Muscle of back (tissue), 13 donors: ENCODE measurements at places on chromosomes 2 and 18.

- no peak for DNase-seq
Measured at GRCh38 chr2:146784602-146785001, 1060.2 kb upstream of the ACVR2A start.

- no peak for DNase-seq
Measured at GRCh38 chr2:226720948-226721347, 78.7 kb downstream of the IRS1 start.

- no peak for DNase-seq
Measured at GRCh38 chr18:8701546-8702118, 3.7 kb upstream of the MTCL1 start.

DNA sequence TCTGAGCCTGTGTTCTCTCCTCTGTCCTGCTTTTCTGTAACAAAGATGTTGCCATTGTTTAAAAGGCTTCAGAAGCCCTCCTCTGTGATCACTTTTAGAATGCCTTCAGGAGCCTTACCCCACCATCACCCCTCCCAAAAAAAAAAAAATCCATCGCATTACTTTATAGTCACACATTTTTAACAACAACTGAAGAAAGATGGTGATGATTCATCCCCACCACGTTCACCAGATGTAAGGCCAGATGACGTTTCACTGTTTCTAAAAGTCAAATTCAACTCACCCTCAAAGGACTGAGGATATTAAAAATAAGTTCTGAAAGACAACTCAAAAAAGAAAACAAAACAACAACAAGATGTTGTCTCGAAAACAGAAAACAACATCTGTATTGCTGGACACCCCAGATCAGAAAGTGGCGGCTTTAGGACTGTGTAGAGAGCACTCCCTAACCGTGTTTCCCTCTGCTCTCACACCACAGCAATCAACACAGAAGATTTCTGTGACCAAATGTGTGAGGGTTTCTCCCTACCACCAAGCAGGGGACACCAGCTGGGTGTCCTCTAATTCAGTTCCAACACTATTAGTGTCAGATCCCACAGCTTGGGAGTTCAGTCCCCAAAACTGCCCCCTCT, 61.9 kb upstream of the CREB1 start:
- peak; percentile 59 for DNase-seq

DNA sequence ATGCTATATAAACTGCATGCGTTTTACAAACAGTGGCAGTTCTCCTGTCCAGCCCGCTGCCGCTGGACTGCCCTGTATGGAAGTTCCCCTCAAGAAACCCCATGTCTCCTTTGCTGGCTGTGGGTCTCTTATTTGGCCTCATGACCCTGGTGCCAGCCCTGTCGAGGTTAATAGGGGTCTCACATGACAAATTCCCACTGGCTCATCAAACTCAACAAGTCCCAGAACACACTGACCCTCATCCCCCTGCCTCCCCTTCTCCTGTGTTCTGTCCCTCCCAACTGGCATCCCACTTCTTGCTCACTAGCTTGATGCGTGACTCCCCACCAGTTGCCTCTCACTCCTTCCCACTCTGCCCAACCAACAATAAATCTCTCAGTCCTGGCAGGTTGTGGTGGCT, 137.6 kb upstream of the HS6ST1 start:
- DNase-seq: no peak

- no peak for DNase-seq
Measured at GRCh38 chr2:224894356-224894755, 147.9 kb downstream of the DOCK10 start.

- no peak for DNase-seq
Measured at GRCh38 chr2:190554357-190555006, 20.0 kb upstream of the NEMP2 start.

DNA sequence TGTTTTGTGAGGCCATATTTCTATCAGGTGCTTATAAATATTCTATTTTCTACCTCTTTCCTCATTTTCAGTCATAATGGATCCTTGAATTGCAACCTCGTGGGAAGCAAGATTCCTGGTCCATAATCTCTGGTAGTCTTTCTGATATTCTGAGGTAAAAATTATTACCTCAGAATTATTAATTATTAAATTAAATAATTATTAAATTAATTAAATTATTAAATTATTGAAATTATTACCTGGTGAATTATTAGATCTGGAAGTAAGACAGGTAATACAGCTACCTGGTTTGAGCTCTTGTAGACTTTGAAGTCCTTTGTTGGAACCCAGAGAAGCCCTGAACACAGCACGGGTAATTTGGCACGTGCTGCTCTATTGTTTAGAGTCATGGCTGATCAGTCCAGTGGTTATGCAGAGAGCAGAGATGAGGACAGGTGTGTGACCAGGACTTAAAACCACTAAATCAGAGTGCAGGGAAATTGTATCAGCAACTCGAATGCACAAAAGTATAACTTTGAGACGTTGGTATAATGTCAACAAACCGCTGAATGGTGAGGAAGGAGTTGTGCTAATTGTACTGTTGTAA, 46.8 kb upstream of the PTPRM start:
- DNase-seq: no peak

DNA sequence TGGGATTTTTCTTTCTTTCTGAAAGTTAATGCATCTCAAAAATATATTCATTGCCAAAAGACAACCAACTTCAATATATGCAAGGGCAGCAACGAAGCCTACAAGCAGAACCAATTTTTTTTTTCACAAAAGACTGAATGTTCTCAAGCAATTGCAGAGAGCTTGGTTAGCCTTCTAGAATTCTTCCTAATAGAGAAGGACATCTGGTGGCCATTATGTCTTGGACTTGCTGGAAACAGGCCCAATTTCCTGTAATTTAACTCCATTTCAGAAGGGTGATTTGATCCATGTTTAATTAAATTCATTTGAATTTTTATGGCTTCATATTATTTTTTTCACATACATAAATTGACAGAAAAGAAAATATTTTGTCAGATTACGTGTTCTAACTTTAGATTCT, 208.0 kb downstream of the TPGS2 start:
- DNase-seq: no peak

DNA sequence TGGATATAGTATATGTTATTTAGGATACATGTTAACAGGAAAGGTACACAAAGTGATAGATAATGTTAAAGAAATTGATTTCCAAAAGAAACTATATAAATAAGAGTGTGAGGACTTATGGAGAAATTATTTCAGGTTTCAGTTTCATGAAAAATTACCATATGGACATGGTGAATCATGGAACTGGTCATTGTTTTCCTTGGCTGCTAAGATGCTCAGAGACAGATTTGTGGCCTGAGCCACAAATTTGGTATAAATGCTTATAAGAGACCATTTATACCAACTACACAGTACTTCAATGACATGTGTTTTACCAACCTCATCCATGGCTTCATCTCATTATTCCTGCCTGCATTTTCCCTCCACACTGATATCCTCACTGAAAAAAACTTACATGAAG, 188.1 kb downstream of the FMNL2 start:
- DNase-seq: no peak

DNA sequence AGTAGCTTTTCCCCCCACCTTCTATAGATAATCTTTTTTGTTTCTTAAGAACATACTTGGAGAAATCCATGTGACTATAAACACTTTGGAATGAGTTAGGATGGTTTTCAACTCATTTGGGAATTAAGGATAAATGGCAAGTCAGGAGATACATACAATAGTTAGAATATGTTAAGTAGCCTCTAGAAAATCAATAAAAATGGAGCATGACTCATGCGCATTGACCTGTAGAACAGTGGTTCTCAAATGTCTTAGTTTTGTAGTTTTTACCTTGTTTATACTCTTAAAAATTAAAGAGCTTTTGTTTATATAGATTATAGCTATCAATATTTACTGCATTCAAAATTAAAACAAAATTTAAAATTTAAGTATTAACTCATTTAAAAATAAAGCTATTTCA, 24.7 kb downstream of the NUP35 start:
- DNase-seq: no peak

GRCh38 chr2:85175369-85176299, 42.4 kb downstream of the TCF7L1 start:
- DNase-seq: peak; percentile 84

GRCh38 chr18:77249569-77250500, at the start of gene GALR1:
TSS of gene GALR1 (plus strand) at chr18:77249848. CDS start at chr18:77250549, 701 bp downstream.
- no peak for DNase-seq

DNA sequence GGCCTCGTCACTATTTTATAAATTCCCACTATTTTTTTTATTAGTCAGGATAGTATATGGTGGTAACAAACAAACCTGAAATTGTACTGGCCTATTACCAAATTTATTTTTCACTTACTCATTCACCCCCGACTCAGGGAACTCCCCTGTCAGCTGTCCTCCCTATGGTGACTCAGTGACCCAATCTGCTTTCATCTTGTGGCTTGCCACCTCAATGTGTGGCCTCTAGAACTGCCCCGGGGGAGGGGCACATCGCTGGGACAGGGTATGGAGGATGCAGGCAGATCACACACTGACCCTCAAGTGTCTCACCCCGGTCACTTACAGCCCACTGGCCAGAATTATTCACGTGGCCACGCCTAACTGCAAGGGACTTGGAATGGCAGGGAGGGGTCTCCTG, 71.6 kb downstream of the ACTR2 start:
- no peak for DNase-seq

DNA sequence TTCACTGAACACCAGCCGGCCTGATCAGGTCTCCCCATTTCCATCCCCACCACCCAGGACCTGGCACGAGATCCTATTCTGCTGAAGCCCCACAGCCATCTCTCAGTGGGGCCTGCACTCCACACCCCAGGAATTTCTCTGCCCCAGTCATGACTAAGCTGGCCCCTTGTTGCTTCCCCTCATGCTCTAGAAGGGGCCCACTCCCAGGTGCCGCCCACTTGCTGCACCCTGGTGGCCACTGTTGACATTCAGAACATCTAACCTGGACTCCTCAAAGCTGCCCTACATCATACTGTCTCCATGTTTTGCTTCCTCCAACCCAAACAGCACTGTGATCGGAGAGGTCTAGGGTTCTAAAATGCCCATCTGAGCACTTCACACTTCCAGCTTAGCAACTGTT, 90.7 kb upstream of the KLHL29 start:
- DNase-seq: no peak

DNA sequence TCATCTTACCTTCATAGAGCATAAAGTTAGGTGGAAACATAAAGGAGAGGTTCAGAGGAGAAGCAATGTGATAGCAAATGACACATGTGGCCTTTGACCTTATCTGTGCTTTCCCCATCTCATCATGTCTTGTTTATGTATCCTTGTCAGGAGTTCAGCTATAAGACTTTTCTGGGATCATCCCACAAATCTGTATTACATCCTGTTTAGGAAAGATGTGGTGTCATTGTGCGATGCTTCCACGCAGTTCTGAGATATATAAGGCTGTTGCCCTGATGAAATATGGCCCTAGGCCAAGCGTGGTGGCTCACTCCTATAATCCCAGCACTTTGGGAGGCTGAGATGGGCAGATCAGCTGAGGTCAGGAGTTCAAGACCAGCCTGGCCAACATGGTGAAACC, 15.5 kb upstream of the MGAT5 start:
- DNase-seq: no peak

DNA sequence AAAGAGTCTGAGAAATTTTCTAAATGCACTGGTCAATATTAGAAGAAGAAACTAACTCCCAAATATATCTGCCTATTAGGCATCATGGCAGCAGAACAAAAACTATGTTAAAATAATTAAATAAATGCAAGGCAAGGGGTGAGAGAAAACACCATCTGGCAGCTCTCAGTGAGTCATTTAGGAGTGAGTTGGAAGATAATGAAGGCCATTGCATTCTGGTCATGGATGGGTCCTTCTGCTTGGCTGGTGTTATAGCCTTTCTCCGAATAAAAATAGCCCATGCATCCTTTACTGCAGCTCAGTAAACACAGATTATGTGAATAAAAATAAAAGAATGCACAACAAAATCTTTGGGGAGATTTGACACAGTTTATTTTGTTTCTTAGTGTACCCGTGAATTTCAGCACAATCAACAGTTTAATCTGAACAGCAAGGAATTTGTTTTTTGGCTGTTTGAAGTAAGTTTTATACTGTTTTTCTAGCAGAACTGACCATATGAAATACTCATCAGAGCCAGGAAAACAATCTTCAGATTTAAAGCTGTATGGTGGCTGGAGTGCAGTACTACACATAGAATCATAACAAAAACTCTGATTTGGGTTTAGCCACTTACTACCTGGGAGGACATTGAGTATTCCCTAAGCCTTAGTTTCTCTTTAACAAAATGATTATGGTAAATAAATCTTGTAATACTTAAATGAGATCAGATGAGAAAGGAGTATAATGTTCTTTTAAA, 225.1 kb upstream of the ITGA4 start:
- no peak for DNase-seq

- DNase-seq: no peak
Measured at GRCh38 chr2:68235090-68235489, 17.2 kb downstream of the PPP3R1 start.

DNA sequence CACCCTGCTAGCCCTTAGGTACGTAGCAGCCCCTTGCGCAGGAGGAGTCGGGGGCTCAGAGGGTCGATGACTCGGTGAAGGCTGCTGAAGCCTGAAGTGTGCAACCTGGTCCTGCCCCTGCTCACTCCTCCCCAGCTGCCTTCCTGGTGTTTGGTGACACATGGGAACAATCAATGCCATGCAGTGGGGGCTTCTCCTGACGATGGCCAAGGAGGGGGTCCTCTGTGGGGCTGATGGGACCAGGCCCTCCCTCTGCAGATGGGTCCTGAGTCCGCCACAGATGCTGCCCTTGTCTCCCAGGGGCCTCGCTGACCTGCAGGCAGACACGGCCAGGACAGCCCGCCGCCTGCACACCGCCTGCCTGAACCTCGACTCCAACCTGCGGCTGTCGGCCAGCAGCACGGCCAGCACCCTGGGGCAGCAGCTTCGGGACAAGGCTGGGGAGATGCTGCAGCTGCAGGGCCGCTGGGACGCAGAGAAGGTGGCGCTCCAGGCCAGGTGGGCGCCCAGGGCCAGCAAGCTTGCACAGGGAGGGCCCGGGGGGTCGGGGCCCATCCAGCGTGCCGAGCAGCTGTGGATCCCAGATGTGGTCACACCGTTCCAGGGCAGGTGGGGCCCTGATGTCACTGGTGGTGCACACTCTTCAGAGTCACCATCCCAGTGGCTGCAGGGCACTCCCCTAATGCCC, 24.6 kb downstream of the CROCC2 start:
- DNase-seq: no peak

DNA sequence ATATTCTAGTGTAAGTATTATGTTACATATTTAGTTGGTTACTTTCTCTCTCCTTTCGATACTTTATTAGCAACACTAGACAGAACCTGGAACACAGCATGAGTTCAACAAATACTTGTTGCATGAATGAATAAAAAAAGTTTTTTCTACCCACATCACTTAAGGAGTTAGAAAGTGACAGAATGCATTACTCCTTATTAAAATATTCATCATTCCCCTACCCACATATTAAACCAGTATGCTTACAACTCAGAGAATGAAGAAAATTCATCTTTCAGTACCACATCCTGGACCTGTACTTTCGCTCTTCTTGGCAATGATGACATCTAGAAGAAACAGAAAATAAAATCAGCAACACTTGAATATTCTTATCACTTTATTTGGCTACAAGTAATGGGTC, 6.0 kb downstream of the SRBD1 start:
- no peak for DNase-seq

DNA sequence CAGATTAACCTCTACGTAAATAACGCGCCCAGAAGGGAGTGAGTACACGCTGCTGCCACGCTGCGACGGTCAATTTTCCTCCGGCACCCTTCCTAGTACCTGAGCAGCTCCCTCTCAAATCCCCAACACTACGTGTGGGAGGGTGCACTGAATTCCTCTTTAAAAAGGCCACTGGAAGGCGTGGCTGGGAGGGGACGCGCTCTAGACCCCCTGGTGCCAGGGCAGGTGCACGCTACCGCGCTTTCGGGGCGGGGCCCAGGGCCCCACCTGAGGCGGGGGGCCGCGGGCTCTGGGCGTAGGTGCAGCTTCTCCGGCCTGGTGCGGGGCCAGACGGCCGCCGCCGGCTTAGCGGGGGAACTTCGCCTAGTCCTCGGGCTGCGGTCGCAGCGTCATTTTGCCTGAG, 668 bp upstream of the ANKRD12 start:
- DNase-seq: peak; percentile 26
